ENCODE measurements at places on chromosomes 4 and X.

DNA sequence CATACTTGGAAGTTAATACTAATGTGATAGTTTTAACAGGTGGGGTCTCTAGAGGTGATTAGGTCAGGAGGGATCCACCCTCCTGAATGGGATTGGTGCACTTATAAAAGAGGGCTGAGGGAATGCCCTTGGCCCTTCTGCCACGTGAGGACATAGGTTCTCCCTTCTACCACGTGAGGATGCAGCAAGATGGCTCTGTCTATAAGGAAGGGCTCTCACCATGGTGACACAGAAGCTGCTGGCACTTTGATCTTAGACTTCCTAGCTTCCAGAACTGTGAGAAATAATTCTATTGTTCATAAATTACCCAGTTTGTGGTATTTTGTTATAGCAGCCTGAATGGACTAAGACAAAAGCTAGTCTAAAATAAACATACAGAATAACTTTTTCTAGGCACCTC, 1.0 kb downstream of the AADAT start:
- DNase-seq: no peak

- no peak for DNase-seq
Measured at GRCh38 chr4:38209654-38210053, 249.5 kb downstream of the PTTG2 start.

DNA sequence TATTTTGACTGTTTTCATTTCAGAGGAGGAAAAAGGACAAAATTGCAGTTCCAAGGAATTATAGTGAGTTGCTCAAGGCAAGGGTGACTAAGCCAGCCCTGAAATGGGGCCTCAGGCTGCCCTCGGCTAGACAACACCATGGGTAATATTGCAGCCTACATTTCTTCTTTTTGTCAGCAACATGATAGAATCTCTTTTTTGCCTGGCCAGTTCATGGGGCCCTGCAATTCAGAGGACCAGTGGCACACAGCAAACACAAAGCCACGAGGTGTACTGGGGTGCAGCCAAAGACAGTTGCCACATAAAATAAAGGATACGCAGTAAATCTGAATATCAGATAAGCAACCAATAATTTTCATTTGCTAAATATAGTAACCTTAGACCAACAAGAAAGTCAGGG, 41.8 kb downstream of the RBM47 start:
- no peak for DNase-seq

DNA sequence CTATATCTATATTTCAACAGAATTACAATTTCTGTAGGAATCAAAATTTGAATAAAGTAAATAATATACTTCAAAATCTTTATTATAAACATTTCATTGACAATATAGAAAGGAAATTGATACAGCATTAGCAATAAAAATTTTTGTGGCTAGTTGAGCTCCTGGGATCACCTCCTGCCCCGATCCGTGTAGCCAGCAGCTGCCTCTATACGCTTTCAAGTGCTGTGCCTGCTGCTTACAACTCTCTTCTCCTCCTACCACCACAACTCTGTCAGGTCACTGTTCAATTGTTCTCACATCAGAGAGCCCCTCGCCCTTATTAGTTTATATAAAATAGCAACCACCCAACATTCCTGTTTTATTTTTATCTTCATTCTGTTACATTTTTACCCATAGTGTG, 27.6 kb downstream of the INPP4B start:
- DNase-seq: no peak

DNA sequence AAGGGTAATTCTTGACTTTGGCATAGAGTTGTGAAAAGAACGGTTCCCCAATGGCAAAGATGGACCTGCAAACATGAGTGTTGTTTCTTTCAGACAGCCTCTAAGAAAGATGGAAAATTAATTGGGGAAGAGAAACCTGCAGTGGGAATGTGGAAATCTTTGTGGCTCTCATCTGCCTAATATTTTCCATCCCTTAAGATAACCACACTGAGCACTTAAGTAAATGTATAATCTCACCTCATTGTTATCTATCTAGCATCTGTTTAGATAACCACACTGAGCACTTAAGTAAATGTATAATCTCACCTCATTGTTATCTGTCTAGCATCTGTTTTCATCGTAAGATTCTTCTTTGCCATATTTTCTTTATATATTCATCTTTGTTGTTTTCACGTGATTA, 149.3 kb downstream of the NWD2 start:
- no peak for DNase-seq

- no peak for DNase-seq
Measured at GRCh38 chrX:72621625-72622485, 49.2 kb upstream of the HDAC8 start.

GRCh38 chr4:7959078-7959477, 19.4 kb upstream of the AFAP1 start:
- no peak for DNase-seq

DNA sequence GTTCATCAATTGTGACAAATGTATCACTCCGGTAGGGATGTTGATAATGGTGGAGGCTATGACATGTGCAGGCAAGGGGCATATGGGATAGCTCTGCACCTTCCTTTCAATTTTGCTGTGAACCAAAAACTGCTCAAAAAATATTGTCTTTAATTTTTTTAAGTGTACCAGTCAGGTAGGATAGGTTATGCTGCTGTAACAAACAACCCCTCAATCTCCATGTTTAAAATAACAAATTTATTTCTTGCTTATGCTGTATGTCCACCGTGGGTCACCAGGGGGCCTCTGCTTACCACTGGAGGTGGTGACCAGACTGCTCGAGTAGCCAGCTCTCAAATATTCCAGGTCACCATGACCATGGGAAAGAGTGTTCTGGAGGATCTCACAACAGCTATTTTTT, 23.4 kb upstream of the MSX1 start:
- DNase-seq: no peak
